ENCODE measurements at places on chromosomes 13 and 19.
A peak's percentile ranks its signal among the peaks of the same experiment; 100 is the strongest.

GRCh38 chr19:18499055-18499775 lies 22.7 kb downstream of the ELL start:
- peak; percentile 92 for DNase-seq

DNA sequence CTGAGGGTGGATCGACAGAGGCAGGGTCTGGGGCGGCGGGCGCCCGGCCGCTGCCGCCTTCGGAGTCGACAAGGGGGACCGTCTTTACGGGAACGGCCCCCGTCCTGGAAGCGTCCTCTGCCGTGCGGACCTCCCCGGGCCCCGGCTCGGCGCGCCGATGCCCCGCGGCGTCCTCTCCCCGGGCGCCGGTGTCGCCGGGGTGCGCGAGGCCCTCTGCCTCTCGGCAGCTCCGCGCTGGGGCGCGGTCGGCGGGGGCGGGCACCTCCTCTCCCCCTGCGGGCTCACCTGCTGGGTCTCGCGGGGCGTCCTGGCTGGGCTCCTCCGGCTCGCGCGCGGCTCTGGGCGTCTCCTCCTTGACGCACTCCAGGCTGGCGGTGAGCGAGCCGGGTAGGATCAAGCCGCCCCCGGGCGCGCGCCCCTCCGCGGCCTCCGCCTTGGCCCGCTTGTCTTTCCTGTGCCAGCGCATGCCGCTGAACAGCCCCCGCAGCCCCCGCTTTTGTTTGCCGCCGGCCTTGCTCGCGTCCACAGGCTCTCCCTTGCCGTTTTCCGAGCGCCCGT lies 1.5 kb downstream of the AMER2 start:
- DNase-seq, result no peak

DNA sequence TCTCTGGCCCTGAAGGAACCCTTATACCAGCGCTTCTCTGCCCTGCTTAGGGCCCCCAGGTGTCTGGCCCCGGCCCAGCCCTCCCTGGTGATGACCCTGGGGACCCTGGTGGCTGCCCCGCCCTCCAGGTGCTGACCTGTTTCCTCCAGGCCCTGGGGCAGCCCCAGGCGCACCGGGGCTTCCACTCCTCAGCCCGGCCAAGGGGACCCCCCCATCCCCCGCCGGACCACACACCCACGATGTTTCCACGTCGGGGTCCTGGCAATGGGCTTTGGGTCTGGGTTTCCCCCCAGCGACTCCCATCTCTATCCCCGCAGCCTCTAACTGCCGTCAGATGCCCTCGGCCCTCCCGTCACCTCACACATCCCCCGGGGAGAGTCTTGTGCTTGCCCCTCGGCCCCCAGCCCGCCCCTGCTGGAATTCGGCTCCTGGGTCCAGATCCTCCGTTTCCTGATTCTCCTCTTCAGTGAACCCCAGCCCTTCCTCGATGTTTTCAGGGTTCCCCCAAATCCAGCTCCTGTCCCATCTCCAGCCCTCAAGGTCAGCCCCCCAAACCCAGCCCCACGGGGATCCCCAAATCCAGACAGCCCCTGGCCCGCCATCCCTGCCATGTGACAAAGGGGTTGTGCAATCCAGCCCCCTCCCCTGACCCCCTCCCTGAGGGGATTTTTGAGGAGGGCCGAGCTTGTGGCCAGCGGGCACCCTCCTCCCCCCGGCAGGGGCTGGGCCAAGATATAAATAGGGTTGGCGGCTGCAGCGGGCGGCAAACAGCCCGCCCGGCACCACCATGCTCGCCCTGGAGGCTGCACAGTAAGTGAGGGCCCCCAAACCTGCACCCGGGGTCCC lies at the start of gene SPIB:
SPIB (plus strand) TSS at position 763 of the 846 bp plus-strand sequence; CDS start at position 788, 25 bp downstream.
- DNase-seq, result no peak

GRCh38 chr19:16850133-16850532 lies 20.9 kb downstream of the SIN3B start:
- DNase-seq, result no peak

- DNase-seq, result no peak
Measured at GRCh38 chr13:56015919-56016318, 1124.8 kb upstream of the PRR20A start.

- no peak for DNase-seq
Measured at GRCh38 chr19:55644842-55645511, 1.5 kb downstream of the ZNF581 start.

- no peak for DNase-seq
Measured at GRCh38 chr19:19445288-19445687, 39.8 kb downstream of the GATAD2A start.

GRCh38 chr19:4357095-4357797 lies 13.9 kb downstream of the MPND start:
- no peak for DNase-seq

GRCh38 chr13:74135326-74136083 lies 1.3 kb upstream of the KLF12 start:
- peak; percentile 62 for DNase-seq

- no peak for DNase-seq
Measured at GRCh38 chr13:49295244-49295643, 47.5 kb downstream of the CDADC1 start.

- peak; percentile 57 for DNase-seq
Measured at GRCh38 chr19:53927739-53928138, 18.7 kb downstream of the CACNG7 start.

DNA sequence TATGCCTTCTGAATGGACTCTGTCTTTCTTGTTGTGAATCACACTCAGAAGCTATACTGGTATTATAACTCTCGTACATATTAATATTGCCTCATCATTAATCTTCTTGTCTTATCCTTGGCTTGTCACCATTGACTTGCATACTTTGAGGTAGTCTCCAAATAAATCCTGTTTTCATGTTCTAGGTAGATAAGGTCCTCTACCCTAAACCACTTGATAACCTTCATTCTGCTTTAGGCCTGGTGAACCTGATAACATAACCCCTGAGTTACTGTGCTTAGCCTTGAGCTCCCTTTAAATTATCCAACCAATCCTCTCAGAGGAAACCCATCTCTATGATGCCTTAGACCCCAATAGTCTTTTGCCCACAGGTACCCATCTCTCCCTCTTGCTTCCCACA lies 1162.3 kb downstream of the SLITRK1 start:
- no peak for DNase-seq

GRCh38 chr13:50453188-50453587 lies 390.3 kb downstream of the DLEU7 start:
- no peak for DNase-seq

DNA sequence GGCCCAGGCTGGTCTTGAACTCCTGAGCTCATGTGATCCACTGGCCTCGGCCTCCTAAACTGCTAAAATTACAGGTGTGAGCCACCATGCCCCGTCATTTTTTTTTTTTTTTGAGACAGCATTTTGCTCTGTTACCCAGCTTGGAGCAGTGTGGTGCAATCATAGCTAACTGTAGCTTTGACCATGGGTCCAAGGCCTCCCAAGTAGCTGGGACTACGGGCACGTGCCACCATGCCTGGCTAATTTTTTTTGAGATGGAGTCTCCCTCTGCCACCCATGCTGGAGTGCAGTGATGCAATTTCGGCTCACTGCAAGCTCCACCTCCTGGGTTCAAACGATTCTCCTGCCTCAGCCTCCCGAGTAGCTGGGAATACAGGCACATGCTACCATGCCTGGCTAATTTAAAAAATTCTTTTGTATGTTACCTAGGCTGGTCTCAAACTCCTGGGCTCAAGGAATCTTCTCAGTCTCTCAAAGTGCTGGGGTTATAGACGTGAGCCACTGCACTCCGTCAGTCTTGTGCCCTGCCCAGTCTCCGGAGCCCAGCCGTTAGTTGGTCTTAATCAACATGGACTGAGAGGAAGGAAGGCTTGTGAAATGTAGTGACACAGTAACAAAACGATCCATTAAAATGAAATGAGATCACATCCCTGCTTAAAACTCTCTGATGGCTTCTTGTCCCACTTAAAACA lies 1.4 kb upstream of the LRG1 start:
- DNase-seq, result peak; percentile 85

DNA sequence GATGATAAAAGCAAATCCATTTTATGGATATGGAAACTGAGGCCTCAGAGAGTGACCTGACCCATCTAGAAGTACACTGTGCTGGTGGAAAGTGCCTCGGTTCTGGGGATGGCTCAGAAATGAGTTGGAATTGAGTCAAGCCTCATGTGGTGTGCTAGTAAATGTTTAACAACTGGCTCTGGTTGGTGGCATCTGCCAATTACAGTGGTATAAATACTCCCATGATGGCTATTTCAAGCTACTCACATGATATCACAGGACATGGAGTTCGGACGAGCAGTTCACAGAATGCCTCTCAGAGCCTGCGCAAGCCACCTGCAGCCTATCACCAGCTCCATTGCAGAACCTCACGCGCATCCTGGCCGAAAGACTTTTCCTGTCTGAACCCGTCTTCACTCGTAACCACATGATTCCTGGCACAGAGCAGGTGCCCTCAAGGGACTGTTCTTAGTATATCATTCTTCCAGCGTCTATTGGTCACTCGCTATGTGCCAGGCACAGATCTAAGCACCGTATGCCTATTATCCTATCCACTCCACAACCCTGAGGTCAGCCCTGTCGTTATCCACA lies 9.1 kb downstream of the TMEM150B start:
- DNase-seq, result no peak

- no peak for DNase-seq
Measured at GRCh38 chr19:30060531-30061222, 118.6 kb downstream of the URI1 start.

DNA sequence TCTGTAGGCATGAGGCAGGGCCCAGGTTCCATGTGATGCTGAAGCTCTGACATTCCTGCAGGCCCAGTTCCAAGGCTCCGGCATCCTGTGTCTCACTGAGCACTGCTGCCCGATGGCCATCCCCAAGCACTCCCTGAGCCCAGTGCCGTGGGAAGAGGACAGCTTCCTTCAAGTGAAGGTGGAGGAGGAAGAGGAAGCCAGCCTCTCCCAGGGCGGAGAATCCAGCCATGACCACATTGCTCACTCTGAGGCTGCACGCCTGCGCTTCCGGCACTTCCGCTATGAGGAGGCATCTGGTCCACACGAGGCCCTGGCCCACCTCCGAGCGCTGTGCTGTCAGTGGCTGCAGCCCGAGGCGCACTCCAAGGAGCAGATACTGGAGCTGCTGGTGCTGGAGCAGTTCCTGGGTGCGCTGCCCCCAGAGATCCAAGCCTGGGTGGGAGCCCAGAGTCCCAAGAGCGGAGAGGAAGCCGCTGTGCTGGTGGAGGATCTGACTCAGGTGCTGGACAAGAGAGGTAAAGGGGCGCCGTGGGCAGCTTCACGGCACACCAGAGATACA lies 8.0 kb downstream of the ZSCAN22 start:
- no peak for DNase-seq

- no peak for DNase-seq
Measured at GRCh38 chr13:72489751-72490150, 237.7 kb downstream of the MZT1 start.

DNA sequence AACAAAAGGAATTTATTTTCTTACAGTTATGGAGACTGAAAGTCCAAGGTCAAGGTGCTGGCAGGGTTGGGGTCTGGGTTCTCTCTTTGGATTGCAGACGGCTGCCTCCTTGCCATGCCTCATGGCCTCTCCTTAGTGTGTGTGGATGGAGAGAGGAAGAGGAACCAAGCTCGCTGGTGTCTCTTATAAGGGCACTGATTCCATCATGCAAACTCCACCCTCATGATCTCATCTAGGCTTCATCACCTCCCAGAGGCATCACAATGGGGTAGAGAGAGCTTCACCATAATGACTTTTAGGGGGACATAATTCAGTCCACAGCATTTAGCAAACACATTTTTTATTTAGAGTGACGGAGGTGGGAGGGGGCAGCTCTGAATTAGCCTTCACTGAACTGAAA lies 104.9 kb upstream of the ABCC4 start:
- DNase-seq, result peak; percentile 60

DNA sequence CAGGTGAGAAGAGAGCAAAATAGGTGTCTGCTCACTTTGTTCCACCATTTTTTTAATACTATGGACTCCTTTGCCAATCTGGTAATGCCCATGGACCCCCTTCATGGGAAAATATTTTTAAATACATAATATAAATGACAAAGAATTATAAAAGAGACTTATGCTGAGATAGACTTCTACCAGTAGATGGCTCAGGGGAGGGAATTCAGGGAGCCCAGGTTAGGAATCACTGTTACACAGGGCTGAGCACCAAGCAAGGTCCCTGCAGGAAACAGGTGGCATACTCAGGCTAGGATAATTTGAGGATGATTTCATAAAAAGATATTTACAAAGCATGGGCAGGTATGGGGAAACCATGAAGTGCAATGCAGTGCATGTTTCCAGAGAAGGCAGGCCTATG lies 525.9 kb downstream of the FGF9 start:
- no peak for DNase-seq

DNA sequence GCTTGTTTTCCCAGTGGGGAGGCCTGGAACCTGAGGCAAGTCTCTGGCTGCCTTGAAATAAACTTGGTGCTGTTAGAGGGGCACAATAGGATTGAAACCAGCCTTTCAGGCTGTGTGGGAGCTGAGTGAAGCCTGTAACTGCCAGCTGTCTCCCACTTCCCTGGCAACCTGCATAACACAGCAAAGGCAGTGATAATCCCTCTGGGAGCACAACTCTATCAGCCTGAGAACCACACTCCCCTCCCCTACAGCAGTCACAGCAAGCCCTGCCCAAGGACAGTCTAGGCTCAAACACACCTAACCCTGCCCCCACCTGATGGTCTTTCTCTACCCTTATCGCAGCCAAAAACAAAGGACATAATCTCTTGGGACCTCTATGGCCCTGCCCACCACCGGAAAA lies 683.8 kb upstream of the ATXN8OS start:
- DNase-seq, result no peak

- DNase-seq, result peak; percentile 34
Measured at GRCh38 chr13:76883236-76883635, 3.0 kb downstream of the KCTD12 start.

GRCh38 chr19:12872941-12873890 lies 8.0 kb downstream of the DNASE2 start:
- DNase-seq, result peak; percentile 13

DNA sequence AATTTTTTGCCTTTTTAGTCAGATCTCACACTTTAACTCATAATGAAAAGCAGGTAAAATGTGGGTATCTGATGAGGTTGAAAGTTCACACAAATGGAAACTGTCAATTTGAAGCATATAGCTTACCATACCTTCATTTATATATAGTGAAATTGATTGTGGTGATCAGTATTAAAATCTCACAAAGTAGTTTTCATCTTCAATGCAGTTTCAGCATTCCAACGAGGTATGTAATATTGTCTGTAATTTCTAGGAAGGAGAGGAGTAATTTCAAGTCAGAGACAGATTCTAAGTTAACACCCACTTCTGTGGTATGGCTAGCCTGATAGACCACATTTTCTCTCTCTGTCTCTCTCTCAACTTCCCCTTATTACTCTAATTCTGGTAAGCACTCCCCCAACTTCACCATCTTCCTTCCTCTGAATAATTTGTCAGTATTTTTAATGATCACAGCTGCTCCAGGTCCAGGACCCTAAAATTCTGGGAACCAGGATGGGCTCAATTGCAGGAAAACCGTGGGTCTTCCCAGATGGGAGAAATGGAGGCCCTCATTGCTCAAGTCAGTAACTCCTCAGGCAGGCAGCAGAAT lies 455.7 kb downstream of the FGF9 start:
- peak; percentile 41 for DNase-seq

Data from suppressor macrophage treated with lipopolysaccharide for 4 hours (primary cell).